GM18507 (cell line): ENCODE measurements at places on chromosomes 7 and 10.

- DNase-seq, result no peak
These were observed 39.2 kb upstream of the OTUD1 start for GRCh38 chr10:23399701-23400144.

- no peak for DNase-seq
These were observed 97.1 kb downstream of the VOPP1 start for GRCh38 chr7:55474944-55475854.

DNA sequence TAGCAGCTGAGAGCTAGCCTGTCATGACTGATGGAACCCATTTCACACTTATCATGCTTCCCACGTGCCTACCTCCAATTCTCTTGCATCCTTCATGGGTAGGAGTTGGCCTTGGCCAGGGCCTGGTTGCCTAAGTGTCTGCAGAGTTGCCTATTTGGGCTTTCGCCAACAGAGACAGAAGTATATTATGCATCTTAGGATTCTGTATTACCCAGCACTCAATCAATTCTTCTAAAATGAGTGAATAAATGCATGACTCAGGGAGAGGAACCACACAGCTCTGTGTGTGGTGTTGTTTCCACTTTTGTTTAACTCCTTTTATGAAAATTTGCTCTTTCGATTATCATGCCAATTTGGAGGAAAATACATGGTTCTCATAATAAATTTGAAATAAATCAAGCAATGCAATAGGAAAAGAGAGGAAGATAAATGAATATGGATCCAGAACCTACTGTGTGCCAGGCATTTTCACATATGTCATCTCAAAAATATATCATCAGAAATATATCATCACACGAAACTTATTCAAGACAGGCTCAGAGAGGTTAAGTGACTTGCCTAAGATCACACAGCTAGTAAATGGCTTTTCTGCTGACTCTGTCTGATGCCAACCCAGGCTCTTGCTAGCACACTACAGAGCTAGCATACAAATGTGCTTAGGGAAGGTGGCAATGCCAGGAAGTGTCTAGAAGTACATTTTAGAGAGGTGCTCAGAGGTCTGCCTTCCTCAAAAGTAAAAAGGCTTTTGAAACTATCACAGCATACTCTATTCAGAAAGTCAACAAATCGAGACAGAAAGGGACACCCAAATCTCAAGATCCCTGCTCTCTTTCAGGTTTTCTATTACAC is 9.5 kb upstream of the HABP2 start:
- DNase-seq, result no peak

- no peak for DNase-seq
These were observed 487.2 kb downstream of the RPS24 start for GRCh38 chr10:78520737-78521430.

DNA sequence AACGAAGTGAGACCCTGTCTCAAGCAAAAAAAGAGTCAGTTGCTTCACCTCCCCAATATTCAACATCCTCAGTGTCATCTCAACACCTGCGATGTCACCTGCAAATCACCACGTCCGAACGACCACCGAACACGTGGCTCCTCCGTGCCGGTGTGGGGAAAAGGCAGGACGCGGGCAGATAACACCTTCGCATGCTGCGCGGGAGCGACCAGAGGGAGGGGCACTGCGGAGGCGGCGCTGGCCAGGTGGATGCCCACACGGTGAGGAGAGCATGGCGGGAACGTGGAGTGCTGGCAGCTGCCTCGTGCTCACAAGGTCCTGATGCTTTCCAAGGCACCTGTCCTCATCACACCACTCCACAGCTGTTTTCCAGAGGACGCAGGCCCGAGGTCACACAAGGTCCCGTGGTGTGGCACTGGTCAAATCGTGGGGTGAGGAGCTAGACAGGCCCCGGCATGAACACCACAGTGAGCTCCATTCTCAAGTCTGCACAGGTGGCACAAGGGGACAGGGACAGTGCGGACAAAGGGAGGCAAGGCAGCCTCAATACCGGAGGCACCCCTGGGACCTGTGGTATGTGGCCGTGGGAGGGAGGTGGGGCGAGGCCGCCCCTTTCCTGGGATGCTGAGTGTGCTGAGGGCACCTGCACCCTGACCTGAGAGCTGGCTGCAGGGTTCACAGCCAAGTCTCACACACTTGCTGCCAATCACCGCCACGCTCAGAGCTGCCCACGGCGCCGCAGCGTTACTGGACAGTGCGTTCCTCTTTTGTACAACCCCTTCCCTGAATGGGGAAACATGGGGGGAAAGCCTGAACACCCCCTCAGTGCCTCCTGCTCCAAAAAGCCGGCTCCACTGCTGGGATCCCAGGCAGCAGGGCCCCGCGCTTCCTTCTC is 13.0 kb downstream of the TUBGCP2 start:
- DNase-seq, result no peak

DNA sequence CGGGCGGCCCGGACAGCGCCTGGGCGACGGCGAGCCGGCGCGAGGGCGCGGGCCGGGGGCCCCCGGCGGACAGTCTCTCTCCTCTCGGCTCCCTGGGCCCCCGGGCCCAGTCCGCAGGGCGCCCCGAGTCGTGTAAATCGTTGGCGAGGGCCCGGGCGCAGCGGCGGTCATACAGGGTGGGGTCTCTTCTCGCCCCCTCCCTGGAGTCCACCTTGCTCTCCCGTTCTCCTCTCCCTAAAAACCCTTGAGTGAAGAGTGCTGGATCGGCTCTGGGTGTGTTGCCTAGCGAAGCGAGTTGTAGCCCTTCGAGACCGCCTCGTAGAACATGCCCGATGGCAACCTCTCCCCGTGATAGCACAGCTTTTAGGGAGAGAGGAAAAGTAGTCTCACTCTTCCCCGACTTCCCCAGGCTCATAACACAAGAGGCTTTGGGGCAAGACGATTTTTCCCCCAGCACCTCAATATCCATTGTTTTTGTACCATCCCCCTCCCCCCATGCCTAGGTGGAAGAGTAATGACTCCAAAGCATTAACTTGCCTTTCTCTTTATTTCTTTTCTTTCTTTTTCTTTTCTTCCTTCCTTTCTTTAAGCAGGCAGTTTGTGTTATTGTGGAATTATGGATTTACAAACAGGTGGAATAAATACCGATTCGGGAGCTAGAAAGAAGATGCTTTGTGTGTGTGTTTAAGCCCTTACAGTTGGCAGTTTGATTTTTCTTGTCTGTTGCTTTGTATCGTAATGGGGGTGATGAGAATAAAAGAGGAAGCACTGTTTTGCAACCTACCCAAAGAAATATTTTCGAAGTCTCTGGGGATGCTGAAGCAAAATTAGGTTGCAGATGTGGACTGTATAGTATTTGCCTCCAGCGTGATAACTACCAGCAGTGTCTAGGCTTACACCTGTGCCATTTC is 822 bp downstream of the SHOC2 start:
- no peak for DNase-seq

GRCh38 chr7:88759230-88760135 is at the start of gene ZNF804B:
Gene ZNF804B, plus strand, starts transcription at chr7:88759700. Its CDS starts 277 bp downstream, at chr7:88759977.
- DNase-seq, result no peak

DNA sequence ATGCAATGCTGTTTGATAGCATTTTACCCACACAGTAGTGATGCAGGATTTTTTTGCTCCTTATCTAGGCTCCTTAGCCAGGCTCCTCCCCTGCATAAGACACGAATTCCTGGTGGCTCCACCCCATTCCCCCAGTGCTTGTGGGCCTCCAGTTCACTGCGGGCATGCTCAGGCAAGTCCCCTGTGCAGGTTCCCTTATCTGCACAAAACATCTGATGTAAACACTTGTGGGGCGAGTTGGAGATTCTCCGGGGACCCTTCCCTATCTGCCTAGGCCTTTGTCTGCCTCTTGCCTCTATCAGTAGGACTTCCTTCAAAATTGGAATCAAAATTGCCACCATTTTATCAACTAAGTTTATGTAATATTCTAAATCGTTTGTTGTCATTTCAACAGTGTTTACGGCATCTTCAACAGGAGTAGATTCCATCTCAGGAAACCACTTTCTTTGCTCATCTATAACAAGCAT is 5.4 kb upstream of the STK17A start:
- no peak for DNase-seq

- DNase-seq, result no peak
These were observed 5.7 kb downstream of the ANLN start for GRCh38 chr7:36395171-36395894.

DNA sequence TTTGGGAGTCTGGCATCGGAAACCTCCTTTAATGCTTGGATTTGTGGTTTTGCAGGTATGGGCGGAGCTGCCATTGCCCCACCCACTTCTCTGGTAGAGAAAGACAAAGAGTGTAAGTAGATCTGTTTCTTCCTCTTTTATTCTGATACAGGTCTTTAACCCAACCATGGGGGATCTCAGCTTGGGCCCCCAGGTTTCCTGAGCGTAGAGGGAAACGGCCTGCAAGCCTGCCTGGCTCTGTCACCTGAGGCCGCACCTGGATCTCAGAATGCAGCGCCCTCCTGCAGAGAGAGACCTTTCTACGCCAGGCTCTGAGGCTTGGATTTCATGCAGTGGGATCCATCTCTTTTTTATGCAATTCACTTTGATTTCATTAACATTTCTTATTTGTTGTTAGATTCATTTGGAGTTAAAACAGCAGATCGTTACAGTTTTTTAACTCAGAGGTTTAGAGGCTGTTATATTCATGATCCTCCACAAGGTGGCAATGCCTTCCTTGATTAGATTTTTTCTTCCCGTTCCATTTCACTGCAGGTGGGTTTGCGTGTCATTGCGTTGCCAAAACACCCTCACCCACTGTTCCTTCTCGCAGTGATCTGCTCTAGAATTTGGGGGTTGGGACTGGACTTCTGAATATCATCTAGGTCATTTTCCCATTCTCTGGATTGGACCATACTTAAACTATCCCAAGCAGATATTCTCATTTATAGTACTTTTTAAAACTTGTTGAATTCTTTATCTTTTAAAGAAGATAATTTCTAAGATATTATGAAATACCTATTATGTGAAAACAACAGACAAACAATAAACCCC is 20.0 kb downstream of the RBM17 start:
- DNase-seq, result peak; percentile 51

- no peak for DNase-seq
These were observed 308.7 kb downstream of the DNAJB6 start for GRCh38 chr7:157645539-157645938.

- DNase-seq, result no peak
These were observed 17.5 kb downstream of the ATP6V1F start for GRCh38 chr7:128879939-128880746.

- no peak for DNase-seq
These were observed 212.7 kb downstream of the TMEM178B start for GRCh38 chr7:141286522-141286921.

DNA sequence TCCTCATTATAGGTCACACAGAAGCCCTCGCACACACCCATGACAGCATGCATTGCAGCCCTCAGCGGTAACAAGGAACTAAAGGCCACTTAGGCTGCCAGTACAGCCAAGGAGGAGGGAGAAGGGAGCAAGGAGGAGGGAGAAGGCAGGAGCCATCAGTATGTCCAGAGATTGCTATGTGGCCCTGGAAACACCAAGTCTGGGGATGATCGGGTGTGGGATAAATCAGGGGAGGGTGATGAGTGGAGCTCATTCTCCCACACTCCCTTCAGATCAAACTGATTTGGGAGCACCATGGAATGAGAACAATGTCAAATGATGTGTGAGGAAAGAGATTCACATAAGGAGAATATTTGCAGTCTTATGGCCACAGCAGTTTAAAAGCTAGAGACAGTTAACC is 350.9 kb downstream of the TNS3 start:
- DNase-seq, result no peak

- no peak for DNase-seq
These were observed 3.6 kb upstream of the ARID5B start for GRCh38 chr10:61897671-61898434.

GRCh38 chr10:96271016-96271815 is at the start of gene BLNK:
Gene BLNK, minus strand, starts transcription at chr10:96271569. Its CDS starts 171 bp downstream, at chr10:96271398.
- peak; percentile 59 for DNase-seq

DNA sequence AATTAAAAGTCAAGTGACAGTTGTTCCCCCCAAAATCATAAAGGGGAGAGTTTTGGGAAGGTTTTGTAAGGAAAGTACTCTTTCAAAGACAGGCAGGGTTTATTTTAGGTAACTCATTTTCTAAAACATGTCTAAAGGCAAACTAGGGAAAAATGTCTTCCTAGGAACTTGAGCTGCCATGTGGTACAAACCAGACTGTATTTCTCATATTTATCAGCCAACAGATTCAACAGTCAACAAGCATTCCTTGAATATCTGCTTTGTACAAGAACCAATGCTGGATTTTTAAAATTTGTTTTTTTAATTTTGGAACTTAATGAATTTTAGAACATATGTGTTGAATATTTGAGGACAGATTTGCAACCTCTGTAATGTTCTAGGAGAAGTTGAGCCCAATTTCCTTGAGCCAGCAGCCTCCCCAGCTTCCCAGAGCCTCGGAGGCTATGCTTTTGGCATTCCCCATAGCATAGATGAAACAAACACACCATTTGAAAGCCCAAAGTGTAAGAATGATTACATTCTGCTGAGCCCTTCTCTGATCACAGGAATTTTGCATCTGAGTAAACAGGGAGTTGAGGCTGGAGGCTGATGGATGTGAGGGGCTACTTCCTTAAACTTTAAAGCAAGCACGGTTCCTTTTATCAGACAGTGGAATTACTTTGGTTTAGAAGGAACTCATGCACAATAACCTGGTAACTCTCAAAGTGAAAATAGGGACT is 345.1 kb downstream of the RNLS start:
- DNase-seq, result no peak

DNA sequence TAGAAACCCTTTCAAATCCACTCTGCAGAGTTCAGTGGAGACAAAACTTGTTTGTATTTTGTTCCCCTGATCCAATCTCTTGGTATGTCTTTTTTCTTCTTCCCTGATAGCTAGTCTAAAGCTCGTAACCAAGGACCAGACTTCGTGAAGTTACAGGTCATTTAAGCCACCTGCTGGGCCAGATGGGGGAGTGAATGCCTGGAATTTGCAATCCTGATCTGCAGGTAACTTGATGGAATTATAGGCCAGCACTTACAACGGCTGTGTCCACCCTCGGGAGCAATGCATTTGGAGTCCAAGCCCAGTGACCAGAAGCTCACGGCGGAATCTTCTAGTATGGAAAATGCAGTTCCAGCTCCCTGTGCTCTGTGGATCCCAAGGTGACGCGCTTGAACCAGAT is 566.9 kb downstream of the TCERG1L start:
- no peak for DNase-seq

GRCh38 chr7:42471573-42472174 is 234.7 kb upstream of the GLI3 start:
- DNase-seq, result no peak

GRCh38 chr7:8418629-8419245 is 14.7 kb upstream of the NXPH1 start:
- no peak for DNase-seq

DNA sequence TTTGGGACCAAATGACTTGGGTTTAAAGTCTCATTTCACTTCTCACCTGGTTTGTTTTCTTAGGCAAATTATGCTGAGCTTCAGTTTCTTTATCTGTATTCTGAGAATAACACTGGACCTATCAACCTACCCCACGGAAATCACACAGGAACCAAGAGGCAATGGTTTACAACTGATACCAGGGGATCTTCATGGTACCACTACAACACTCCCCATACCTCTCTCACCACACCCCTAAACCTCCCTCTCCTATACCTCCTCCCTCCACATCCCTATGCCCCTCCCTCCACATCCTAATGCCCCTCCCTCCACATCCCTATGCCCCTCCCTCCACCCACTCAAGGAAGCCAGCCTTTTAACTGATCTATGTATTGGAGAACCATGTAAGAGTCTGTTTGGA is 9.9 kb downstream of the FAM204A start:
- DNase-seq, result no peak
